ENCODE measurements at places on chromosomes 6 and 20.
A peak's percentile ranks its signal among the peaks of the same experiment; 100 is the strongest.

DNA sequence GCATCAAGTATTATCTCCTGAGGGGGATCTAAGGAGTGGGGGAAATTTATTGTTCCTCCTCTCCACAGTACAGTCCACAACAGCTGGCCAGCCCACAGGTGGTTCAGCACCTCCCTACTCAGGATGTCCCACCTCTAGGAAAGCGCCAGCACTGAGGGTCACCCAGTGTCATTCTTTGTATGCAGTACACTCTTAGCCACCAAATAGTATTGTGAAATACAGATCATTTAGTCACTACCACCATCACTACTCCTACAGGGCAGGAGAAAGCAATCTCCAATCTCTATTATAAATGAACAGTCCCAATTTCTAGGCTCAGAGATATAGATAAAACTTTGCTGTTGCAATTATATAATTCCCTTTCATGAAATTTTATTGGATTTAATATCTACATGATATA, 6.3 kb upstream of the ZNF76 start:
- DNase-seq: no peak

- no peak for DNase-seq
These were observed 8.0 kb downstream of the TNFAIP3 start for GRCh38 chr6:137875058-137875520.

DNA sequence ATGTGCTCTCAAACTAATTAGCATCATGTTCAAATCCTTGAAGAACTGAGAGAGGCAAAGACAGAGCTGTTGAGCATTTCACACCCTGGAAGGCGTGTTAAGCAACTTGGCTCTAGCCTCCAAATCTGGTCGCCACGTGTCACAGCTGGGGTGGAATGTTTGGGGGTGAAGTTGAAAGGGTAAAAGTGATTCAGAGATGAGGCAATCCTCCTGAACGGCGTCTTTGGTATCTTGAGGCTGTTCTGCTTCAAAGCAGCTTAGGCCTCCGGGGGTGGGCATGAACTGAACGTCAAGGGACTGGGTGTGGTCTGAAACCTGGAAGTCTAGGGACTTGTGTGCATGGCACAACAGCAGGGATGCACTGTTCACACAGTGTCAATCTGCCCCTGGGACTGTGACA, 62.3 kb downstream of the TRAM2 start:
- DNase-seq: no peak

DNA sequence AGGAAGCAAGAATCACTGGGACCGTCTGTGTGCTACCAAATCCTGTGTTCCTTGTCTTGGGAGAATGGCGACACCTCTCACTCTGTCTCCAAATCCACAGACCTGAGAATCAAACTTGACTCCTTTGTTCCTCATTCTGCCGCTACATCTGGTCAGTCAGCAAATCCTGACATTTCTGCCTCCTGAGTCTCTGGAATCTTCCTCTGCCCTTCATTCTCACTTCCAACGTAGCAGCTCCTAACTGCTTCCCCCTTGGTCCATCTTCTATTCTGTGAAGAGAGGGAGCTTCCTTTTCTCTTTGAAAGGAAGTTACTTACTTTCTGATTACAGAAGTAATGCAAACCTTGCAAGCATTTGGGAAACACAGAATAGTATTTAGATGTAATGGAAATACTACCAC, 37.7 kb downstream of the SYTL3 start:
- no peak for DNase-seq

DNA sequence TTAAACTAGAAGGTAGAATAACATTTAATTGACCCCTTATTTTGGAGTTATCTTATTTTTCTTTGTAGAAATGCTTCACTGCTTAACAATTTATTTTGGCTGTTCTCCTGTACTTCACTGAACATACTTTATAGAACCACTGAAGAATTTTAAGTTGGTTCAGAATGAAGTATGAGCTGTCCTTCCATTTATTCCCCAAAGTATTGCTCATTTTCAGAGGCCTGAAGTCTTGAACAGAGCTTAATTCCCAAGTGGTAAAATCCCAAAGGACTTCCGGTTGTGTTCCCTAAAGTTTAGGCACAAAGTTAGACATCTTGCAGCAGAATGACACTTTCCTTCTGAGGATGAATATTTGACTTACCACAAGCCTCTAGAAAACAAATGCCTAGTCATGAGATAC, 233.3 kb downstream of the TINAG start:
- DNase-seq: no peak

- DNase-seq: no peak
These were observed 185.3 kb downstream of the IBTK start for GRCh38 chr6:82062219-82062618.

DNA sequence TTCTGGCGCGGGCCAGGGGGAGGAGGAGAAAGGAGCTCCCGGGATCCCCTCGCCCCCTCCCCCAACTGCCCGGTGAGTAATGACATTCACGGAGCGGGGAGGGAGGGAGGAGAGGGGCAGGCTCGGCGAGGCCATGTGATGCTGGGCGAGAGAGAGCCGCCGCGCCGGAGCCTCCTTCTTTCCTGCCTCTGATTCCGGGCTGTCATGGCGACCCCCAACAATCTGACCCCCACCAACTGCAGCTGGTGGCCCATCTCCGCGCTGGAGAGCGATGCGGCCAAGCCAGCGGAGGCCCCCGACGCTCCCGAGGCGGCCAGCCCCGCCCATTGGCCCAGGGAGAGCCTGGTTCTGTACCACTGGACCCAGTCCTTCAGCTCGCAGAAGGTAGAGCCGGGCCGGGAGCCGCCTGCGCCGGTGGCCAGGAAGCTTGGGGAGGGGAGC, at the start of gene GDAP1L1:
TSS of gene GDAP1L1 (plus strand) at position 178 of the 441 bp plus-strand sequence. CDS start at position 205, 27 bp downstream.
- DNase-seq: no peak

DNA sequence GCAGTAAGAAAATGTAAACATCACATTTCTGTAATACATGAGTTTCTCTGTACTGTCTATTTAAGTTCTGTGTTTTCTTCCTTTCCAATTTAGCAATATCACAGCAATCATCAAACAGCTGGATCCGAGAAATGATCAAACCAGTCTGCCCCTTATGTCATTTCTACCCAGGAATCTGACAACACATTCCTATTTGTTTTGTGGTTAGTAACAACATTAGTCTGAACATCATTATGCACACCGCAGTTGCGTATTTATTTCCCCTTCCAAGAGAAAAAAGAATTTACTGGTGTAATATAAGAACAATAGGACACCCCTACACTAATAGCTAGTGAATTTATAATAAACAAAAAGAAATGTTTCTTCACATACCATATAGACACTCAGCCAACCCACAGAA, 179.5 kb downstream of the BTBD9 start:
- no peak for DNase-seq

- no peak for DNase-seq
These were observed 2.6 kb downstream of the CD164 start for GRCh38 chr6:109379711-109380110.

GRCh38 chr20:10357061-10357708, 76.8 kb downstream of the MKKS start:
- no peak for DNase-seq

- no peak for DNase-seq
These were observed 79.4 kb downstream of the ZDHHC14 start for GRCh38 chr6:157460182-157460999.

GRCh38 chr20:51221791-51222408, 199.0 kb upstream of the KCNG1 start:
- no peak for DNase-seq

- no peak for DNase-seq
These were observed 8.8 kb downstream of the CDH4 start for GRCh38 chr20:61260905-61261304.

GRCh38 chr6:128478230-128479047, 42.0 kb downstream of the PTPRK start:
- DNase-seq: no peak

DNA sequence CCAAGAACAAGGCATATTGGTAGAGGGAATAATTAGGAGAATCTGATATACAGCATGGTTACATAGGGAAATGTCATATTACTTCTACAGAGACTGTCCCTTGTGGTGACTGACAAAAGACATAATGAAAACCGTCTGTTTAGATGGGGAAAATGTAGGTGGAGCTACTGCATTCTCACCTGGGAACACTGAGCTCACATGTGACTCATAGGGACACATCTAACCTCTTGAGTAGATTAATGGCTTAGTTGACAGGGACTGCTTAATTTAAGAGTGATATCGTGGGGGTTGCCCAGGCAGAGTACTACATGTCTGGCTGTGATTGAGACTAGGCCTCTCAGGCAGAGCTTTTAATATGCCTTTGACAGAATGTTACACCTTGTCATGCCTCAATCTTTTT, 235.3 kb upstream of the ZFP64 start:
- no peak for DNase-seq

DNA sequence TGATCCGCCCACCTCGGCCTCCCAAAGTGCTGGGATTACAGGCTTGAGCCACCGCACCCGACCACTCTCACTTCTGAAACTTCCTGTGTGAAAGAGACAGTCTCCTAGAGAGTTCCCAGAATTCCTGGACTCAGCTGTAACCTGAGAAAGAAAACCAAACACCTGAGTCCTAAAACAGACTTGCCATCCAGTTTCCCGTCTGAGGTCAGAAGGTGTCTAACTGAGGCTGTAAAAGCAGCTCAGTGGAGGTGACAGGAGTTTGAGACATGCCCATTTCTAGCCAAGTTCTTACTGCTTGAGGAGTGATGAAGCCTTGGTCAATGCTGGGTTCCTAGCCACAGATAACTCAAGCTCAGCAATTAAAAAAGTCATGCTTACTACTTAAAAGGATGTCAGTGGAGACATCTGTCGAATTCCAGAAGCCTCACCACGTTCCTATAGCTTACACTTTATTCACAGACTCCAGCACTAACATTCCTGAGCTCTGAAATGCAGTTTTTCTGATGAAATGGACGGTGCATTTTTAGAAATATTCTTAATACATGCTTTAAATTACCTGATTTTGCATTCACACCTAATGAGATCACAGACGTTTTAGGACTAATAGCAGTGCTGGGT, 6.1 kb downstream of the UQCC2 start:
- no peak for DNase-seq

- DNase-seq: no peak
These were observed 87.9 kb downstream of the HUS1B start for GRCh38 chr6:568954-569523.

- DNase-seq: no peak
These were observed 421.3 kb downstream of the PREX1 start for GRCh38 chr20:48406498-48406897.

GRCh38 chr6:43724354-43724753, 36.8 kb upstream of the MRPS18A start:
- no peak for DNase-seq

DNA sequence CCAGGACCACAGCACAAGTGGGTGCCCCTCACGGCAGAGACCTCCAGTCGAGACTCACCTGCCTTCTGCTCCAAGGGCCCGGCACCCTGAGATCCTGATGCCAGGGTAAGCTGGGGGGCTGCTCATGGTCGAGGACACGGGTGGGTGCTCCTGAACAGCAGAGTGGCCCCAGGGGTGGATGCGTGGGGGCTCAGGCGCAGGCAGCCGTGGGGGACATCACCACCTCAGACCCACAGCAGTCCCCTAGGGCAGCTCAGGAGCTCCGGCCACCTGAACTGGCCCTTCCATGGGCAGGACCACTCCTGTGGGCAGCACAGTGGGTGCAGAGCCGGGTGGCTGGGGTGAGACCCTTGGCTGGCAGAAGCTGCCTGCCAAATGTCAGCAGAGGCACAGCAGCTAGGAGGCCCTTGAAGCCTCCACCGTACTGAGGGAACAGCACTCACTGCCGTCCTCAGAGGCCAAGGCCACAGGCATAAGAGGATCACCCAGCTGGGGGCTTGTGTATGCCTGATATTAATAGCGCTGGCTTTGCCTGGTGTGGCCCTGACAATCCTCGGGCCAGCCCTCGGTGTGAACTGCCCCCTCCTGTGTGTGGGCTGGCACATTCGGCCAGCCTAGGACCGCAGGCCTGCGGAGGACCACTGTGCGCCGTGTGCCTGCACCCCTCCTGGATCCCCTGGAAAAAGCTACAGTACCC, 5.4 kb downstream of the UCKL1 start:
- no peak for DNase-seq

DNA sequence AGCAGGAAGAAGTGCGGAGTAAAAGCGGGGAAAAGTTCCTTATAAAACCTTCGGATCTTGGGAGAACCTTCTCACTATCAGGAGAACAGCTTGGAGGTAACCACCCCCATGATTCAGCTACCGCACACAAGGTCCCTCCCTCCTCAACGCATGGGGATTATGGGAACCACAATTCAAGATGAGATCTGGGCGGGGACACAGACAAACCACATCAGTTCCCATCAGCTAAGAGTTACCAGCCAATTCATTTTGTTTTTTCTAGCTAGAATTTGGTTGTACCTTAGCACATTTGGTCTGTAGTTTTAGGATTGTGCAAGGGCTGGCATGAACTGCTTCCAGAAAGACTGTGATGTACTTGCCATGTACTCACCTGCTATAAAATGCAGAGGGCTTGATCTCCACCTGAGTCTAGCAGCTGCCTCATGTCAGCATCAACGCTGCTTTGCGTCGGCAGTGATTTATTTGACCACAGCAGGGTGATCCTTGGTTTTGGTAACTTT, 94.7 kb upstream of the SLC2A12 start:
- DNase-seq: no peak

GRCh38 chr20:62210496-62210855, 9.6 kb downstream of the HRH3 start:
- DNase-seq: no peak

DNA sequence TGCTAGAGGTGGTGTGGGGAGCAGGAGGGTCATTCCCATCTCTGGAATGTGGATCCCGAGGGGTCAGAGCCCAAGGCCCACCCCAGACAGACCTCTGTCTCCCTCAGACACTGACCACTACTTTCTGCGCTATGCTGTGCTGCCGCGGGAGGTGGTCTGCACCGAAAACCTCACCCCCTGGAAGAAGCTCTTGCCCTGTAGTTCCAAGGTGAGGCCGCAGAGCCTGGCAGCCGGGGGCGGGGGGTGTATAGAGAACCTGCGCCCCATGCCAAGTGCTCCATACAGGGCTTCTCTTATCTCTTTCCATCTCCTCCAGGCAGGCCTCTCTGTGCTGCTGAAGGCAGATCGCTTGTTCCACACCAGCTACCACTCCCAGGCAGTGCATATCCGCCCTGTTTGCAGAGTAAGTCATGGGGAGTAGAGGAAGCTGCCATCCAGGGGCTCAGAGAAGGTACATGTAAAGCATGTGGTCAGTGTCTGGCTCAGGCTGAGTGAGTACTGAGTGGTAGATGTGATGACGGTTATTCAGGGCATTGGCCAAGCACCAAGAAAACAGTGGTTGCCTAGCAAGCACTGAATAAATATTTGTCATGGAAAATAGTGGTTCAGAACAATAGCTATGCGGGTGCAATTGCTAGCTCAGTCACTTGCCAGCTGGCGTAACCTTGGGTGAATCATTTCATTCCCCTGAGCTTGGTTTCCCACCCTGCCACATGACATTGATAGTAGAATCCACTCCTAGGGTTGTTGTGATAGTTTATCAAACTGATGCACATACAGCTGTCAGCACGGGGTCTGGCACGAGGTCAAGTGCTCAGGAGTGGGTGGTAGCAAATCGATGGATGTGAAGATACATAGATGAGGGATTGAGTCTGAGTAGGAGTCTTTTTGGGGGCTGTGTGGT, 3.5 kb downstream of the PIGT start:
- no peak for DNase-seq

- DNase-seq: no peak
These were observed 318.7 kb downstream of the THBS2 start for GRCh38 chr6:168934660-168935627.

GRCh38 chr20:49568278-49569151, 578 bp upstream of the PTGIS start:
- peak; percentile 62 for DNase-seq
